T-helper 1 cell (primary cell): ENCODE measurements at places on chromosomes 7 and 10.

DNA sequence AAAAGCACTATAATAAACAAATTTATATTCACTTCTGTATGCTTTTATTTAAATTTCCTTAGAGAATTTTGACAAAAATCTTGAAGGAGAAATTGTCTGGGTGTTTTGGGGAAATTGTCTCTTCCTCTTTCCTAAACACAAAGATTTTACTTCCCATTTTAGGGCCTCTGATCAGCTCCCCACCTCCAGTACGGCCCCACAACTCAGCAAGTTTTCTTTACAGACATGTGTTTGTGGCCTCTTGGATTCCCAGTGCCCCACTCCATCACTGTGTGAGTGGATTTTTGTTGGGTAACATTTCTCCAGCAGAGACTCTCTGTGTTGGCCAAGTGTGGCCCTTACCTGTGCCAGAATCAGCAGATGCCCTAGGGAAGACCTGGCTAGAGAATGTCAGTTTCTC lies 182.8 kb upstream of the CDC14C start:
- no peak for DNase-seq

- DNase-seq = no peak
Observed at GRCh38 chr10:87585565-87586514, 73.8 kb upstream of the PAPSS2 start.

GRCh38 chr10:110802090-110802489 lies 69.6 kb upstream of the PDCD4 start:
- no peak for DNase-seq

GRCh38 chr7:1060315-1061072 lies 16.1 kb downstream of the GPR146 start:
- no peak for DNase-seq

- no peak for DNase-seq
Observed at GRCh38 chr7:158324397-158325360, 262.9 kb downstream of the PTPRN2 start.

GRCh38 chr10:1712314-1712713 lies 25.0 kb downstream of the ADARB2 start:
- DNase-seq = no peak

DNA sequence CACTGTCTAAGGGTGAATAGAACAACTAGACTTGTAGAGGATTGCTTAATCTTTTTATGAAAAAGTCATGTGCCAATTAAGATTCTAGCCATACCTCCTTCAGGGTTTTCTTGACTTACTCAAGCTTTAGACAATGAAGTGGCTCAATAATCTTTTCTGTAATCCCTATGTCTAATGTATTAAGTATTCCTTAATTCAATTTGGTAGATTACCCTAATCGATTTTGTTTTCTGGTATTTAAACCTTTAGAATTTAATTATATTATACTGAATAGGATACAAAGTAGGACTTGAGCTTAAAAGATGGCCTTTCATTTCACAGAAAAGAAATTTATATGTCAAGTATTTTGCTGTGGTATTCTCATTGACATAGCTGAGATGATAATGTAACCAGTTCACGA lies 597.9 kb upstream of the C7orf33 start:
- DNase-seq = no peak

GRCh38 chr10:1100691-1101368 lies 44.6 kb downstream of the WDR37 start:
- DNase-seq = no peak

DNA sequence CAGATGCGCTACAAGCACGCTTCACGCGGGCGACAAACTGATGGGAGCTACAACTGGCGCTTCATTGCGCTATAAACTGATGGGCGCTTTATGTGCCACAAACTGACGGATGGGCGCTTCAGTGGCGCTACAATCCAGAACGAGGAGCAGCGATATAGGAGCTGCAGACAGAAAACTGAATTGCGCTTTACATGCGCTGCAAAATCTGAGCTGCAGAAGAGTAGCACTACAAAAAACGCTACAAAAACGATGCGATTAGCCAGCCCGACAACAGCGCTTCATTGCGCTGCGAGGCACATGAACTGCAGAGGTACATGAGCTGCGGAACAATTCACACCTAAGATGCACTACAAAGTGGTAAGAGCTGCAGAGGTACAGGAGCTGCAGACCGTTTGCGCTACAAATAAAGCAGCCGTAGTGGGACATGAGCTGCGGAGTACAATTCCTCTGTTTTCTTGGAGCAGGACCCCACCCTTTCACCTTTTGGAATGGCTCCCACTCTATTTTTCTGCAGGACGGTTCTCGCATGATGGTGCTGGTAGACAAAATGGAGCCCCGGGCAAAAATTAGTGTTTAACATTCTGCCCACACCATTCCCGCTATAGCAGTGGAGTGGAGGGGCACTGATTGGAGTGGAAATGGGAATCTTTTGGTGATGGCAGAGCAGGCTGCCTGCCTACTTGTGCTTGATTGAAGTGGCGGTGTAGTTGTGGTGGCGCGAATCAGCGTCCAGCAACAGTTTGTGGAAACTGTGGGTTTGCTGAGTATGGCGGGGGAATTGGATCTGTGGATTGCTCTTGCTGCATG lies 1.2 kb upstream of the SGCE start:
- peak; percentile 6 for DNase-seq
